A549 treated with CORT108297 at 1 μM for 4 hours (cell line): ENCODE measurements at places on chromosomes 2 and 18. TPM values are rescaled to one million over a fixed set of nuclear protein-coding genes. Genes with fewer than 3 reads are reported as not detected.

Gene CYP26B1
- total RNA-seq = 10.9 to 18.3 TPM (median 15.1 TPM) in 5 replicates

Gene ECEL1
- total RNA-seq = 0.12 to 0.27 TPM (median 0.14 TPM) in 5 replicates

Gene PPP1R7
- total RNA-seq = 56.3 to 73.9 TPM (median 60.0 TPM) in 5 replicates

Gene KCNK3
- 0.53 to 1.2 TPM (median 1.0 TPM) in 5 replicates for total RNA-seq

Gene EFR3B
- total RNA-seq = 12.8 to 15.3 TPM (median 13.5 TPM) in 5 replicates

Gene ANKRD30B
- total RNA-seq = 0.02 to 0.03 TPM (median 0.02 TPM) in 3 of 5 replicates, not detected in the others

Gene DSG2
- 42.8 to 70.7 TPM (median 58.8 TPM) in 5 replicates for total RNA-seq

Gene SLC4A3
- 2.5 to 4.1 TPM (median 3.1 TPM) in 5 replicates for total RNA-seq

Gene RAB6C
- total RNA-seq = not detected in 5 replicates

Gene SCG2
- total RNA-seq = 0.88 to 1.2 TPM (median 1.1 TPM) in 5 replicates

Gene SFT2D3
- 4.7 to 6.9 TPM (median 5.8 TPM) in 5 replicates for total RNA-seq

Gene PTPN4
- 11.8 to 19.8 TPM (median 18.2 TPM) in 5 replicates for total RNA-seq

Gene DRC1
- 0.19 to 0.34 TPM (median 0.25 TPM) in 5 replicates for total RNA-seq

Gene RAMP1
- 0.32 TPM in 1 of 5 replicates, not detected in the others for total RNA-seq

Gene HOXD9
- total RNA-seq = 0.82 to 1.7 TPM (median 1.5 TPM) in 5 replicates

Gene CDKL4
- 0.15 TPM in 1 of 5 replicates, not detected in the others for total RNA-seq

Gene HSPD1
- 598 to 787 TPM (median 619 TPM) in 5 replicates for total RNA-seq

Gene SLC9A4
- total RNA-seq = not detected in 5 replicates

Gene APOB
- not detected in 5 replicates for total RNA-seq

Gene ORC2
- 12.9 to 15.6 TPM (median 14.4 TPM) in 5 replicates for total RNA-seq

Gene TCF23
- total RNA-seq = not detected in 5 replicates

Gene MARCO
- 0.05 to 0.09 TPM (median 0.09 TPM) in 4 of 5 replicates, not detected in the other for total RNA-seq

Gene REG1B
- not detected in 5 replicates for total RNA-seq

Gene BCL2
- total RNA-seq = 0.41 to 0.74 TPM (median 0.57 TPM) in 5 replicates

Gene SIX3
- total RNA-seq = 0.36 to 0.58 TPM (median 0.52 TPM) in 5 replicates

Gene ZNF804A
- total RNA-seq = not detected in 5 replicates

Gene COL4A3
- total RNA-seq = 0.43 to 1.2 TPM (median 0.69 TPM) in 5 replicates

Gene NBAS
- 15.0 to 17.2 TPM (median 15.6 TPM) in 5 replicates for total RNA-seq

Gene CHRND
- not detected in 5 replicates for total RNA-seq

Gene UGT1A8
- total RNA-seq = 0.05 to 0.07 TPM (median 0.05 TPM) in 3 of 5 replicates, not detected in the others

Gene ZNF513
- 11.0 to 15.5 TPM (median 14.5 TPM) in 5 replicates for total RNA-seq

Gene STARD6
- 0.15 TPM in 1 of 5 replicates, not detected in the others for total RNA-seq

Gene PLCD4
- 0.33 to 0.59 TPM (median 0.40 TPM) in 5 replicates for total RNA-seq

Gene LMAN2L
- 23.0 to 26.0 TPM (median 23.8 TPM) in 5 replicates for total RNA-seq

Gene SPDYA
- 0.10 to 0.32 TPM (median 0.17 TPM) in 5 replicates for total RNA-seq

Gene UGT1A5
- total RNA-seq = not detected in 5 replicates

Gene ST8SIA3
- total RNA-seq = not detected in 5 replicates

Gene GBX2
- 2.1 to 3.1 TPM (median 2.9 TPM) in 5 replicates for total RNA-seq

Gene C1QL2
- total RNA-seq = 0.06 to 0.20 TPM (median 0.07 TPM) in 5 replicates

Gene EML6
- 1.0 to 2.1 TPM (median 1.6 TPM) in 5 replicates for total RNA-seq

Gene TMEM200C
- 0.04 to 0.05 TPM in 2 of 5 replicates, not detected in the others for total RNA-seq

Gene AMER3
- total RNA-seq = not detected in 5 replicates

Gene CLEC4F
- total RNA-seq = not detected in 5 replicates

Gene LBX2
- total RNA-seq = 2.5 to 4.4 TPM (median 4.2 TPM) in 5 replicates

Gene SPC25
- total RNA-seq = 15.7 to 21.5 TPM (median 20.3 TPM) in 5 replicates

Gene ST6GAL2
- total RNA-seq = 14.9 to 29.3 TPM (median 21.2 TPM) in 5 replicates
